ENCODE measurements at places on chromosomes 2 and 18.

DNA sequence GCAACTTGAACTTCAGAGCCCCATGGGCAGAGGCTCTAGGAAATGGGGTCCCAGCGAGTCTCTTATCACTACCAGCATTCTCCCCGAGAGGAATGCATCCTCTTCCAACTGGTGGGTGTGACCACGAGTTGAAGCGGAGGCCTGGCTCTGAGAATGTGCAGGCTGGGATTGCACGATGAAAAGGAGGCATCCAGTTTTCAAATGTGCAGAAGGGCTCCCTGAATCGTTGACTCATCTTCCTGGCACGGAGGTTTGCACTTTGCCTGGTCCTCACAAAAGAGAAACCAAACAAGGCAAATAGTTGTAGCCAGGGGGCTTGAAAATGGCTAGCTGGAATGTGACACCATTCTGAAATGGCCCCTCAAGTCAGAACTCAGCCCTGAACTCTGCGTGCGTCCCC, 216.7 kb downstream of the GLI2 start:
- no peak for DNase-seq

- DNase-seq: peak; percentile 76
These were observed 81.4 kb upstream of the CABLES1 start for GRCh38 chr18:23053776-23054457.

DNA sequence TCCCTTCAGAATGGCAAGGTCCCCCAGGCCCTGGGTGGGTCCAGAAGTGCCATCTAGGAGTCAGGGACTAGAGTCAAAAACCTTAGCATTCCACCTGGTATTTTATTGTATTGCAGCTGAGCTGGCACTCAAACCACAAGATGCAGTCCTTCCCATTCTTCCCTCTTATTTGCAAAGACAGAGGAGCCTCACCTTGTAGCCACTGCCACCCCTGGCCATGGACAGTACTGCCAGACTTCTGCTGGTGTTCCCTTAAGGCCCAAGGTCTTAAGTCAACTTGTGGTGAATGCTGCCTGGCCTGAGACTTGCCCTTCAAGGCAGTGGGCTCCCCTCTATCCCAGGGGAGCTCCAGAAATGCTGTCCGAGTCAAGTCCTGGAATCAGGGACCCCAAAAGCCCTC, 6.9 kb downstream of the UGT1A10 start:
- DNase-seq: no peak

DNA sequence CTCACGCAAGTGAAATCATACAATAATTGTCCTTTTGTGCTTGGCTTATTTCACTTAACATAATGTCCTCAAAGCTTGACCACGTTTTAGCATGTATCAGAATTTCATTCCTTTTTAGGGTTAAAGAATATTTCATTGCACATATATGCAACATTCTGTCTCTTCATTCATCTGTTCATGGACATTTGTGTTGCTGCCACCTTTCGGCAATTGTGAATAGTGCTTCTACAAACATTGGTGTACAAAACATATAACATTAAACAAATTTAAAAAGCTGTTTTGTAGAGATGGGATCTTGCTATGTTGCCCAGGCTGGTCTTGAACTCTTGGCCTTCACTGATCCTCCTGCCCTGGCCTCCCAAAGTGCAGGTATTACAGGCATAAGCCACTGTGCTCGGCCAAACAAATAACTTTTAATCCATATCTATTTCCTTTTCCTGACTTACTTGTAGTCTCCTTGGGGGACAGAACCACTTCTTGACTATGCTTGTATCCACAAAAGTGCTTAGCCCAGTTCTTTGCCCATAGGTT, 209.3 kb downstream of the SLC4A3 start:
- DNase-seq: no peak

DNA sequence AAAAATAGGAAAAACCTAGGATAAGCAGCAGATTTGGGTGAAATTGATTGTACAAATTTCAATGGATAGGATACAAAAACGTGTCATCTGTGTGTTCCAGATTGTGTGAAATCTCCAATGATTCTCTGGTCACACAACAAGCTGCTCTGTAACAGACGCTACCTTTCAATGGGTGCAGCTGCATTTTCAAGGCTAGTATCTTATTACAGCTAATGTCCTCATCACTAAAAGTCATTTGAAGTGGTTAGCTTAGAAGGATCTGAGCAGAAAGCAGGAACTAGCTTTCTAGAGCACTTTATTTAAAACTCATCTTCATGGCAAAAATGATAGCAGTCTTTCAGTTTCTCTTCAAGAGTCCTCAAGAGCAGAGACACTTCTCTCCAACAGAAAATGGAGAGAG, 364.6 kb downstream of the LRP1B start:
- DNase-seq: no peak

DNA sequence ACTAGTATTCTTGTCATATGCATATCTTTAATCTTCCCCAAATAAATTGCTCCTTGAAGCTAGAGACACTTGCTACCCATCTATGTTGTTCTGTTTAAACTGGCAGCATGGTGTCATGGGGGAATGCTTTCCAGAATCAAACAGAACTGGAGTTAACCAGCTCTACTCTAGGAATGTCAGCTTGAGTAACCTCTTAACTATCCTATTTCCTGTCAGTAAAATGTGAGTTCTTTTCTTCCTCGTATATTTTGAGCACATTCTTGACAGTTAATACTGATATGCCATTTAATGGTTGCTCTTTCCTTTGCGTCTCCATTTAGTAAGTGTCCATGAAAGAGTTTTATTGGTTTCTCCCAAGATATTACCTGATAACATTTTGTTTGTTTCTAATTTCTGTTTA, 23.0 kb downstream of the CNTNAP5 start:
- no peak for DNase-seq

DNA sequence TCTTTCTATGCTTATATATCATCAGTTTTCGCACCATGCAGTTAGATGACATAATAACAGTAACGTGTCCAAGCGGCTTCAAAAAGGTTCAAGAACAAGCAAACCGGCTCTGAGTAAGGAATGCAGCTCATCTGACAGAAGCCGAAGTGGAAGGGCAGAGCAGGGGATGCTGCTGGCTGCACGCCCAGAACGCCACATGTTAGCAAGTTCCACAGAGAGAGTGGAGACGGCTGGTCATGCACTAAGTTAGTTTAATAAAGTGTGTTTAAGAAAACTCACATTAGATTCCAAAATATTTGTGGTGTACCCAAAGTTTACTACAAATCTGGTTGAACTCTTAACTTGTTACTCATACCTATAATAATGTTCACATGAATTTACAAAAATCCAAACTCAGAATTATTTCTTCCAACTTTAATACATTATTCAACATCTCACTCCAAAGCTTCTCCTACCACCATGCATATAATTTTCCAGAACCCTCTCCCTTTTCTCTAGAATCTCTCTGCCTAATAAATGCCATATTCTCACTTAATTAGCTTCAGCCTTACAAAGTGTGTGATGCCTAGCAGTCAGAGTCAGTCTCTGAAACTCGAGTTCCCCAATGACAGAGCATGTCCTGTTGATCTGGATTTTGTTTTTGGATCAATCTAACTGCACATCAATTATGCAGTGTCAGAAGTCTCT, 170.0 kb downstream of the DNAH7 start:
- DNase-seq: peak; percentile 97

DNA sequence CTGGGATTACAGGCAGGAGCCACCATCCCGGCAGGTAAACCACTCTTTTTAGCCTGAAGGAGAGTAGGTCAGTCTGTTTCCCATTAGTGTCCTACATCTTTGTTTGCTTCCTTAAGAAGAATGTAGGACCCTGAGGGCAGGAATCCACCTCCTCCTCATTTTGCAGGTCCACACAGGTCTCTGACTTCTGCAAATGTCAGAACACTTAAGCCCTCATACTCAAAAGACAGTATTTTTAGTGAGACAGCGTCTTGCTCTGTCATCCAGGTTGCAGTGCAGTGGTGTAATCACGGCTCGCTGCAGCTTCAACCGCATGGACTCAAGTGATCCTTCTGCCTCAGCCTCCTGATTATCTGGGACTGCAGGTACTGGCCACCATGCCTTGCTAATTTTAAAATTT, 9.3 kb downstream of the PSTPIP2 start:
- DNase-seq: no peak

DNA sequence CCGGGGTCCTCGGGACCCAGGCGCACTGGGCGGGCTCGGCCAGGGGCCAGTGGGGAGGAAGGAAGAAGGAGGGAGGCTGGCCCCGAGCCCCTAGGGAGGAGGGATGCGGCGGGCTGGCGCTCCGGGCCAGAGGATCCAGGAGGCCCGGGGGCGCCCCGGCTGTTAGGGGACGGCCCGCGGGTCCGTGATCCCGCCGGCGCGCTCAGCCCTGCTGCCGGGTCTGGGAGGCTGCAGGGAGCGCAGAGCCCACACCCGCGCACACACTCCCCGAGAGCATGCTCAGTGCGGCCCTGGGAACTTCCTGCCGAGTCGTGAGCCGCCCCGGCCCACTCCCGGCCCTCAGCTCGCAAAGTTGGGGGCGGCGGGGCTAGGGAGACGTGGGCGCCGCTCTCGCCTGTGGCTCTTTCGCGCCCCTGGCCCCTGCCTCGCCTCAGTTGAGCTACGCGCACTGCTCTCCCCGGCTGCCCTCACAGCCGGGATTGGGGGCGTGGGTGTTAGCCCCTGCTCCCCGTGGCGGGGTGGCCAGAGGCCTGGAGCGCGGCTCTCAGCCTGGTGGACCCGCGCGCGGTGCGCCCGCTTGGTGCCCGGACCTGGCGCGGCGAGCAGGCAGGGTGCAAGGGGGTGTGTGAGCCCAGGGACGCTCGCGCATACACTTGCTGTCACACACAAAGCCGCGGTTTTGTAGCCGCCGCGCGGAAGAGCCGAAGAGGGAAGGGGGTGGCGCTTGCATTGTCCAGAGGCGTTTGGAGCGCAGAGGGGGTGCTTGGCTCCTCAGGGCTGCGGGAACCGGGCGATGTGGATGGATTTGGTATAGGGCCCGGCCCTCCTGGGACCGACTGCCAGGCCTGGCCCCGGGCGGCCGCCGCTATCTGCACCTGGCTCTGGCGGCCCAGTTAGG, 132.9 kb upstream of the MGAT5 start:
- DNase-seq: peak; percentile 39

- no peak for DNase-seq
These were observed 5.7 kb downstream of the C2orf80 start for GRCh38 chr2:208183972-208184705.

- no peak for DNase-seq
These were observed 2.6 kb upstream of the GPR35 start for GRCh38 chr2:240622531-240623235.

GRCh38 chr2:128311755-128312341, 6.8 kb downstream of the HS6ST1 start:
- no peak for DNase-seq

GRCh38 chr2:85378257-85378656, 23.7 kb downstream of the ELMOD3 start:
- no peak for DNase-seq

DNA sequence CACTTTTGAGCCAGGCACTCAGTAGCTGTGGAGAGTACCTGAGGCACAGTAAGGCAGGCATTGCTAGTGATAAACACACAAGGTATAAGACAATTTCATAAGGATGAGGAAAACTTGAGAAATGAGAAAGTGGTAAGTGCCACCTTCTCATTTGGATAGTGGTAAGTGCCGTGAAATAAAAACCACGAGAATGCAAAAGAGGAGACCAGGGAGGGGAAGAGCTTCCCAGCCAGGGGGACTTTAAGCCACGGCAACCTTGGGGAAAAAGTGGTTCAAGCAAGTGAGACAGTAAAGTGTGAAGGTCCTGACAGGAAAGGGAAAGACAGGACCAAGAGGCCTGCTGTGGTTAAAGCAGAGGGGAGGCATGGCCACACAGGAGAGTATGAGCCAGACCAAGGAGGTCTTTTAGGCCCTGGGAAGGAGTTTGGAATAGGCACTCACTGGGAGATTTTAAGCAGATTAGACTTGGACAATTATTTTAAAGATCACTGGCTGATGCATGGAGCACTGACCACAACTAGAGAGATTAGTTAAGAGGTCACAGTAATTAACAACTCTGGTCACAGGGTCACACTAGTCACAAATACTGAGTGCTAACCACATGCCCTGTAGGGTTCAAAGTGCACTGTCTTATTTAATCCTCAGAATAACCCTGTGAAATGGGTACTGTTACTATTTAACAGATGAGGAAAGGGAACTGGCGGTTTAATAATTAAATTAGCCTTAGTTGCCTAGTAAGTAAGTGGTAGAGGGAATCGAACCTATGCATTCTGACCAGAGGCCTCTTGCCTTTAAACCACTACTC, 50.1 kb downstream of the THOC1 start:
- DNase-seq: no peak

GRCh38 chr2:10417551-10418335, 30.4 kb downstream of the ODC1 start:
- no peak for DNase-seq

- DNase-seq: no peak
These were observed 27.9 kb downstream of the COL3A1 start for GRCh38 chr2:189002079-189002478.

- DNase-seq: no peak
These were observed 12.8 kb upstream of the WIPF1 start for GRCh38 chr2:174610243-174610995.
